Activated T-helper 1 cell treated with anti-CD3 and anti-CD28 coated beads, Interleukin-12 subunit alpha, Interleukin-12 subunit beta, Interleukin-2, Interleukin-4 antibody, amounts not matched to agents 30 ng/mL and 10 ng/mL and 1 ng/mL, durations not matched to agents 14 hours and 24 hours and 36 hours (primary cell): ENCODE measurements at places on chromosomes 7 and 10.

DNA sequence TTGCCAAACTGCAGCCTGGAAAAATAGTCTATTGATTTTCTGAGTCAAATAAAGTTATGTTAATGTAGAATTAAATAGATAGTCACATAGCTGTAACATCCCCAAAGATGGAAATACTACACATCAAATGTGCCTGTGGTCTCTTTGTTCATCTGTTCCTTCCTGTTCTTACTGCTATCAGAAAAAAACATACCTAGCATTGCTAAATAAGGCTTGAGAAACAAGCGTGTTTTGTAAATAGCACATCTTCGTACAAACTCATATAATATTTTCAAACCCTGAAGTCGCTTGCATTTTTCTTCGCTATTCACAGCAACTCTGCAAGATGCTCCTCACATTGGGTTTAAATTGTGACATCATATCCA, 116.1 kb downstream of the KLF6 start:
- DNase-seq: no peak

GRCh38 chr7:45267262-45267661, 109.7 kb downstream of the RAMP3 start:
- no peak for DNase-seq

- no peak for DNase-seq
Observed at GRCh38 chr10:5876181-5876768, 13.4 kb downstream of the ANKRD16 start.

- no peak for DNase-seq
Observed at GRCh38 chr7:131488361-131488760, 68.1 kb downstream of the PODXL start.

- DNase-seq: no peak
Observed at GRCh38 chr7:85185424-85186082, 1.3 kb downstream of the SEMA3D start.

DNA sequence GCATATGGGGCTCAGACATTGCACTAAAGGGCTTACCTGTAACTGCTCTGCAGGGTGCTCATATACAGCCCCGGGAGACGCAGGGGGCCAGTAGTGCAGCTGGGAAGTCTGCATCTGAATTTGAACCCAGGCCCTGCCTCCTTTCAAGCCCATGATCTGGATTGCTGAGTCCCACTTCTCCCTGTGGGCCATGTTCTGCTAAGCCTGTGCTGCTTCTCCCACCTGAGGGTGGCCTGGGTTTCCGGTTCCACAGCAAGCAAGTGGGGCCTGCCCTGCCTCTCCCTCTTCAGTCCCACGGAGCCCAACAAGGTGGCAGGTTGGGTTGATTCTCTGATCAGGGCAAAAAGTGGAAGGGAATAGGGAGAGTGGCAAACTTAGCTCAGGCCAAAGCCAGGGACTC, 56.6 kb upstream of the GDF10 start:
- DNase-seq: no peak

DNA sequence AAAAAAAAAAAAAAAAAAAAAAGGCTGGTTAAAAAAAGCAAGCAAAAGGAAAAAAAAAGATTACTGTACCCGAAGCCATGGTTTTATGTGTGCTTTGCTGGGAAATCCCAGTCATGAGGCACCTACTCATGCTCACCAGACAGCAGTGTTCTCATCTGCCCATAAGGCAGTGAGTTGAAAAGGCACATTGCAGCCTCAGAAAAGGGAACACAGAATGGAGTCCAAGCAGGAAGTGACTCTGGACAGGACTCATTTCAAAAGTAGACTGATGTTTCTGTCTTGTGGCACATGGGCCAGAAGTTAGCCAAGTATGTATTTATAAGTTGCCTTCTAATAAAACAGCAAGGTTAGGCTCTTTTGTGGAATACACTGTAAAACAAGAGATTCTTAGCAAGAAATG, 40.2 kb downstream of the PDSS1 start:
- peak; percentile 59 for DNase-seq

GRCh38 chr7:76225379-76225778, 23.7 kb downstream of the SRRM3 start:
- DNase-seq: no peak

GRCh38 chr7:112505495-112505894, 24.7 kb downstream of the LSMEM1 start:
- no peak for DNase-seq

- DNase-seq: no peak
Observed at GRCh38 chr7:50695026-50695425, 87.7 kb downstream of the GRB10 start.

GRCh38 chr7:4832711-4833110, 29.1 kb downstream of the PAPOLB start:
- DNase-seq: no peak

DNA sequence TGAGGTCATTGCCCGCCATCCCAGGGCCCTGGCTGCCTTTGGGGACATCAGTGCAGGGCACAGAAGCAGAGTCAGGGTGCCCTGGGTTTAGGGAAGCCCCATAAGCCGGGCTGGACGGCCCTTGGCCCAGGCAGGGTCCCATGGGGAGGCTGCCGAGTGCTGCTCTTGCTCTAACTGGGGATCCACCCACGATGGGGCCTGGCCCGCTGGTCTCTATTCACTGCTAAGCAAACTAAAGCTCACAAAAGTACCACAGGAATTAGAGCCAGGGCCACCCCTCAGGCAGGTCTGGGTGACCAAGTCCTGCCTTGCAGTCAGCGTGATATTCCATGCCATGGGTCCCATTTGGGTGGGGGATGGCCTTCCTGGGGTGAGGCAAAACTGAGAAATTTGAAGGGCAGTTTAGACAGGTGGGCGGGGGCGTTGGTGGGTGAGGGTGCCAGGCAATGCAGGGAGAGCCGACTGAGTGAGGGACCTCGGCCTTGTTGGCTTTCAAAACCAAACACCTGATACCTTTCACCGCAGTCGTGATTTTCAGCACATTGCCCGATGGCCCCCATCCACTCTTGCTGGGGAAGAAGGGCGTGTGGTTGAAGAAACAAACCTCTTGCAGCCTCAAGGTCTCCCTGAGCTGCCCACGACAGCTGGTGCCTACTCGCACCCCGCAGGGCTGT, 92.8 kb upstream of the PPIF start:
- DNase-seq: no peak

DNA sequence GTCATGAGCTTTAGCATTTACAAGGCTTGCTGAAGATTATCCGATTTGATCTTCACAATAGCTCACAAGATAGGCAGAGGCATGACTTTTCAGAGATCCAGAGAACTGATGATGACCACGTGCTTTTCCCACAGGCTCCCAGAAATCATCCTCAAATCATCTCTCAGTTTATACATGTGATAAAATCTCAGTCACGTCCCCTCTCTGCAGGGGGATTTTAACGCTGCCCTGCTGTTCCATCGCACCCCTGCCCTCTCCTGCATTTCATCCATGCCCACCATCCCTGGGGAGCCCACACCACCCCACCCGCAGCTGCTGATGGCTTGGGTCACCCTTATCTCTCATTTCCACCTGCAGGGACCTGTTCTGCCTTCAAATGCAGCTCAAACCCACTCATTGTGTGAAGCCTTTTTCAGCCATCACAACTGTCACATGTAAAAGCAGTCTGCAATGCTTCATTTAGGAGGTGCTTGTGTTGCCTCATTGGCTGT, 141.8 kb downstream of the DIP2C start:
- no peak for DNase-seq

DNA sequence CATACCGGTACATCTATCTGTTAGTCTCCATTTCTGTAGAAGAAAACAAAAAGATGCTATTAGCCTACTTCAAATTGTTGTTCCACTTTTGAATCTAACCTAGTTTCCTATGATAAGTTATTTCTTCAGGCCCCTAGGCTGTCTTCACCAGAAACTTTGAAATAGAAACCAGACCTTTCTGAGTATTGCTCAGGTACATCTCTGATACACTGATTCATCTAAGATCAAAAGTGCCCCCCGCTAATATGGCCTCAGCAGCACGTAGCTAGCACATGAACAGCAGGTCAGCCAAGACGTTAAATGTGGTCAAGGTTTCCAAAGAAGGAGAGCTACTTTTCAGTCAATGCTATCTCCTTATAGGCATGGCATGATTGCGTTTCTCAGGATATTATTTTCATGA, 23.6 kb downstream of the CTAGE6 start:
- DNase-seq: no peak

DNA sequence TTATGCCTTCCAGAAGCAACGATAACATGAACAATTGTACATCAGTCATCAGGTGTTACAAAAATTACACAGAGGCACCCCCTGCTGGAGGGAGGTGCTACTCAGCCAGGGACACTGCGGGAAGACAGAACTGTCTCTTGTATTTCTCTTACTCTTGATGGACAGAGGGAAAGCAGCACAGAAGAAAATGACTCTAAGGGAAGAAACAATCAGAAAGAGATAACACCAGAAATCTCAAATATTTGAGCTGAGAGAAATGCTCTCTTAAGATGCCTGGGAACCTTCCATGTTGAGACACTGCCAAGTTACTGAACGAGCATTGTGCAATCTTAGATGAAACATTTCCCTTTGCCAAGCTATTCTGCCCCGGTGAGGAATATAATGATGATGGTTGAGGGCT, 227.6 kb upstream of the NPSR1 start:
- DNase-seq: no peak

- DNase-seq: no peak
Observed at GRCh38 chr7:157938211-157938610, 601.4 kb downstream of the DNAJB6 start.

GRCh38 chr10:17756557-17757217, 4.7 kb downstream of the TMEM236 start:
- DNase-seq: no peak

- DNase-seq: no peak
Observed at GRCh38 chr7:80428161-80429054, 83.5 kb downstream of the GNAT3 start.

GRCh38 chr10:42998481-42999384, 78.1 kb upstream of the RET start:
- no peak for DNase-seq

GRCh38 chr7:103420857-103421384, 25.1 kb downstream of the SLC26A5 start:
- DNase-seq: no peak

DNA sequence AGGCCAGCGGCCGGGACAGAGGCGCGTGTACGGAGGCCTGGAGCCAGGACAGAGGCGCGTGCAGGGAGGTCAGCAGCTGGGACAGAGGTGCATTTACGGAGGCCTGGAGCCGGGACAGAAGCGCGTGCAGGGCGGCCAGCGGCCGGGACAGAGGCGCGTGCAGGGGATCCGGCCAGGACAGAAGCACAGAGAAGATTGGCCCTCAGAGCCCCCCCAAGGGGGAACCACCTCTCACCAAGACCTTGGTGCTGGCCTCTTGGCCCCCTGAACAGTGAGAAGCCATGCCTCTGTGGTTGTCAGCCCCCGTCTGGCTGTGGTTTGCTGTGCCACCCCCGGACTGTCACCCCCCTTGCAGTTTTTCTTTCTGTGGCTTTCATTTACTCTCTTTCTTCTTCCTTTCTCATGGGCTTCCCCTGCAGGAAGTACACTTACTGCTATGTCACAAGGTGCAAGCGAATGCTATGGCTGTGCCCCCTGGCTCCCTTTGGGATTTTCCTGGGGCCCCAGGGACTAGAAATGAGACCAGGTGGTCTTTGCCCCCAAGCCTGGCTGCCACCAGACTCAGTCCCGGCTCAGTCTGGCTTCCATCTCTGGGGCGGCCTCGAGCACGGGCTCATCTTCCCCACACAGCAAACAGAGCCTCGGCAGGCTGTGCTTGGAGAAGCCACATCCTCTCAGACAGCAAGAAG, 41.1 kb downstream of the INSIG1 start:
- DNase-seq: no peak

- DNase-seq: no peak
Observed at GRCh38 chr7:12670000-12670729, 17.3 kb upstream of the ARL4A start.

- DNase-seq: no peak
Observed at GRCh38 chr10:51691135-51691534, 8.3 kb downstream of the CSTF2T start.

- DNase-seq: no peak
Observed at GRCh38 chr10:103394180-103394579, 2.1 kb downstream of the ATP5MK start.

GRCh38 chr10:6014241-6014761, 37.0 kb upstream of the IL15RA start:
- peak; percentile 30 for DNase-seq

DNA sequence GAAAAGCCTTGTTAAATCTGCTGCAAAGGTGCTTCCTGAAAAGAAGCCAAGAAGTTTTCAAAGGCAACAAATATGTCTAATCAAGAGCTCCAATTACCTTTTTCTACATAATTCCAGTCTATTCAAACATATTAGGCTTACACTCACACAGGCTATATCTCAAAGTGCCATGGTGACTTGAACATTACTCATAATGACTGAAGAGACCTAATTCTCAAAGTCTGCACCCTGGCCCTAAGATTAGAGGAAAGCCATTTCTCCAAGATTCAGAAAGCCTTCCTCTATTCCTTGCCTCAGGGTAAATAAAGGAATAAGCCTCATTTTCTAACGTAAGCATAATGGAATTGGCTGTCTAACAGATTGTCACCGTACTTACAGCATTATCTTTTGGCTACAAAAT, 78.3 kb upstream of the THSD7A start:
- DNase-seq: no peak

- no peak for DNase-seq
Observed at GRCh38 chr7:117146059-117146458, 176.8 kb downstream of the WNT2 start.

GRCh38 chr7:84720456-84721097, 466.3 kb downstream of the SEMA3D start:
- no peak for DNase-seq

DNA sequence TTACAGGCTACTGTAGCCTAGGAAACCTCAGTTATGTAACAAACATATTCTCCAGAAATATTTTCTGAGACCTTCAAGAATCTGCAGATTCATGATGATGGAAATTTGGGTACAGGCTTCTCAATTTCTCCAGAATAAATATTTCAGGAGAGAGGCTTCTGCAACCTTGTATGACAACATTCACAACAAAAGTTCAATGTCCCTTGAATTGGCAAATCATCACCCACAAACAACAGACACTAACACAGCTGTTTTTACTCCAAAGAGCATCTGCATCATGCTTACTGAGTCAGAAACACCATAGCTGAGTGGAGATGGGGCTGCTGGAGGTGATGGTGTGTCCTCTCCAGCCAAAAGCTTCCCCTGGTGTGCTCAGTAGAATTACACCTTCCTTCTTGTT, 9.3 kb upstream of the COBL start:
- no peak for DNase-seq

- DNase-seq: no peak
Observed at GRCh38 chr7:128045766-128046165, 14.5 kb upstream of the LRRC4 start.

- no peak for DNase-seq
Observed at GRCh38 chr7:20013536-20013935, 203.6 kb downstream of the MACC1 start.

GRCh38 chr7:80830010-80830409, 88.8 kb downstream of the SEMA3C start:
- no peak for DNase-seq

GRCh38 chr7:81725812-81726127, 44.1 kb downstream of the HGF start:
- DNase-seq: no peak
